ENCODE measurements at places on chromosomes 7 and 10. TPM values are rescaled to one million over a fixed set of nuclear protein-coding genes. Genes with fewer than 3 reads are reported as not detected.

DNA sequence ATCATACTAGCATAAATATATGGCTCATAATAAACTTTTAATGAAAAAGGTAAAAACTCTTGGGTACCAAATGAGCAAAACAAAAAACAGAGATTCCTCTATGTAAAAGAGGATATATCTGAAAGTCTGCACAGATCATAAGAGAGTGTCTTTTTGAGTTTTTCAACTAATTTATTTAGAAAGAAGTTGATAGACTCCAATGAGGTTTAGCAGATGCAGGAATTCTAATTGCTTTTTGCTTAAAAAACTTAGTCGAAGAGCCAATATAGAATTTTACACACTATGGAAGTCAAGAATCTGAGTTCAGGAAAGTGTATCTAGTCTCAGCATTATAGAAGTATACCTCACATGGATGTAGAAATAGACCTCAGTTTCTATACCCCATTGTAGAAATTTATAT, 3.4 kb upstream of the MLLT10 start:
- no peak for DNase-seq

- no peak for DNase-seq
Observed at GRCh38 chr10:50384898-50385297, 133.6 kb upstream of the ASAH2 start.

DNA sequence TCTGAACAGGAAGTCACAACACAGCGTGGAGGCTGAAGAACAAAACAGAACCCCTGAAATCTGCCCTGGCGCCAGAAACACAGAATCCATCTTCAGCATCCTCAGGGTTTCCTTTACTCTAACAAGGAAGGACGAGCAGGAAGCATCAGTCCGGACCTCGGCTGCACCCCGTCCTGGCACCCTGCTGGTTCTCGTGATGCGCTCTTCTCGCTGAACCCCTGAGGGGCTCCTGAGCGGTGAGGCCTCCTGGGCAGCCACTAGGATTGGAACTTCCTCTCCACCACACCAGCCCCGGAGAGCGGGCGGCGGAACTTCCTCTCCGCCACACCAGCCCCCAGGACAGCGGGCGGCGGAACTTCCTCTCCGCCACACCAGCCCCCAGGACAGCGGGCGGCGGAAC, 461.9 kb downstream of the PTPRN2 start:
- no peak for DNase-seq

GRCh38 chr10:122310311-122311050, 39.4 kb downstream of the BTBD16 start:
- no peak for DNase-seq

GRCh38 chr7:41033500-41033899, 669.4 kb downstream of the INHBA start:
- no peak for DNase-seq

GRCh38 chr7:5349437-5350173, 66.9 kb downstream of the SLC29A4 start:
- DNase-seq = no peak

The FOXP2 gene
- 32.0 TPM for total RNA-seq

The AKR1C2 gene
- total RNA-seq = 3.5 TPM

The TACC2 gene
- 73.0 TPM for total RNA-seq

All from uterus (tissue), 4 donors.